ENCODE measurements at places on chromosomes 4 and X.

DNA sequence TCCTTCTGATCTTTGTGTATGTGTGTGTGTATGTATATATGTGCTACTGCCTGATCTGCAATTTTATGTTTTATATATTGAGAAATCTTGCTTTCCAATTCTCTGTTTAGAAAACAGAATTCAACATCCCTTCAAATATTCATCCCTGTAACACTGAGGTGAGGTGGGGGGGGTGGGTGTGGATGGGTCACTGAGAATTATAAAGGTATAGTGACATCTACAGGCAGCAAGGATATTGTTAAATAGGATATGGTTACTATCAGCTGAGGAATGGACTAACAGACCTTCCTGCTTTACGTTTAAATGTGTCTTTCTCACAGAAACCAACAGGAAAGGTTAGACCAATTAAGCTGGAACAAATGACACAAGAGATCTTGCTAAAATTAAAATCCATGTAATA, 19.0 kb upstream of the MAGEB2 start:
- peak; percentile 1 for DNase-seq
- no peak overlapping the region for H3K27ac ChIP-seq
- H3K4me1 ChIP-seq: no peaks in the 10 kb centered on the region
- H3K36me3 ChIP-seq: no peaks in the 10 kb centered on the region
- H3K4me3 ChIP-seq: no peak overlapping the region
- H3K27me3 ChIP-seq: no peaks in the 10 kb centered on the region

GRCh38 chrX:109890910-109891502, 111.9 kb upstream of the TMEM164 start:
- DNase-seq: peak; percentile 48
- no peak overlapping the region for H3K4me3 ChIP-seq
- no peaks in the 10 kb centered on the region for H3K27me3 ChIP-seq
- H3K36me3 ChIP-seq: no peaks in the 10 kb centered on the region
- no peaks in the 10 kb centered on the region for H3K4me1 ChIP-seq

GRCh38 chr4:78747475-78747922, 28.7 kb upstream of the BMP2K start:
- no peaks in the 10 kb centered on the region for H3K27me3 ChIP-seq
- peaks cover 6% of the 10 kb centered on the region for H3K4me1 ChIP-seq
- peak overlapping the region; percentile 10 for H3K27ac ChIP-seq

GRCh38 chr4:33881176-33881575, 2363.1 kb downstream of the ARAP2 start:
- H3K27me3 ChIP-seq: no peaks in the 10 kb centered on the region
- H3K4me1 ChIP-seq: no peaks in the 10 kb centered on the region
- no peak overlapping the region for H3K4me3 ChIP-seq

DNA sequence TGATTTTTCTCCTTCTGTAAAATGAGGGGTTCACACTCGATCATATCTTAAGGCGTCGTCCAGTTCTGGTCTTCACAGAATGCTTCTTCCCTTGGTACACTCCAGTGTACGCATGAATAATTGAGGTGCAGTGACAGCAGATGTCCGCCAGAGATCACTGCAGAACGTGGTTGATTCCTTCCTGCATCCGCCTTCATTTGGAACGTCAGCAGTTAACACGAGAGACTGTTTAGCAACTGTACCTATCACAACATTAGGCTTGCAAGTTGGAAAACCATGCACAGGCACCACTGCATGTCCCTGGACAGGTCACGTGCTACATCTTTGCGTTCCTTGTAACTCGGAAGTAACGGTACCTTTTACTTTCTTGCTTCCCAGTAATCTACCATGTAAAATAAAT, 66.0 kb upstream of the GEMIN8 start:
- no peaks in the 10 kb centered on the region for H3K36me3 ChIP-seq
- no peaks in the 10 kb centered on the region for H3K27me3 ChIP-seq
- no peak overlapping the region for H3K4me3 ChIP-seq
- H3K27ac ChIP-seq: no peak overlapping the region
- H3K4me1 ChIP-seq: no peaks in the 10 kb centered on the region

- peak; percentile 40 for DNase-seq
- no peak overlapping the region for H3K4me3 ChIP-seq
Measured at GRCh38 chr4:5399790-5400421, 308.5 kb downstream of the EVC2 start.

- peaks cover 9% of the 10 kb centered on the region for H3K4me1 ChIP-seq
- peak overlapping the region; percentile 90 for H3K27ac ChIP-seq
- H3K4me3 ChIP-seq: peak overlapping the region; percentile 44
- no peaks in the 10 kb centered on the region for H3K27me3 ChIP-seq
- DNase-seq: peak; percentile 56
Measured at GRCh38 chr4:38664706-38665401, 855 bp downstream of the KLF3 start.

Data from fibroblast of lung (primary cell).